ENCODE measurements at places on chromosomes 3 and 15.
A peak's percentile ranks its signal among the peaks of the same experiment; 100 is the strongest.

GRCh38 chr3:196398782-196399181 lies 33.4 kb downstream of the UBXN7 start:
- no peak for DNase-seq

- no peak for DNase-seq
Measured at GRCh38 chr3:16665282-16665741, 60.1 kb upstream of the DAZL start.

DNA sequence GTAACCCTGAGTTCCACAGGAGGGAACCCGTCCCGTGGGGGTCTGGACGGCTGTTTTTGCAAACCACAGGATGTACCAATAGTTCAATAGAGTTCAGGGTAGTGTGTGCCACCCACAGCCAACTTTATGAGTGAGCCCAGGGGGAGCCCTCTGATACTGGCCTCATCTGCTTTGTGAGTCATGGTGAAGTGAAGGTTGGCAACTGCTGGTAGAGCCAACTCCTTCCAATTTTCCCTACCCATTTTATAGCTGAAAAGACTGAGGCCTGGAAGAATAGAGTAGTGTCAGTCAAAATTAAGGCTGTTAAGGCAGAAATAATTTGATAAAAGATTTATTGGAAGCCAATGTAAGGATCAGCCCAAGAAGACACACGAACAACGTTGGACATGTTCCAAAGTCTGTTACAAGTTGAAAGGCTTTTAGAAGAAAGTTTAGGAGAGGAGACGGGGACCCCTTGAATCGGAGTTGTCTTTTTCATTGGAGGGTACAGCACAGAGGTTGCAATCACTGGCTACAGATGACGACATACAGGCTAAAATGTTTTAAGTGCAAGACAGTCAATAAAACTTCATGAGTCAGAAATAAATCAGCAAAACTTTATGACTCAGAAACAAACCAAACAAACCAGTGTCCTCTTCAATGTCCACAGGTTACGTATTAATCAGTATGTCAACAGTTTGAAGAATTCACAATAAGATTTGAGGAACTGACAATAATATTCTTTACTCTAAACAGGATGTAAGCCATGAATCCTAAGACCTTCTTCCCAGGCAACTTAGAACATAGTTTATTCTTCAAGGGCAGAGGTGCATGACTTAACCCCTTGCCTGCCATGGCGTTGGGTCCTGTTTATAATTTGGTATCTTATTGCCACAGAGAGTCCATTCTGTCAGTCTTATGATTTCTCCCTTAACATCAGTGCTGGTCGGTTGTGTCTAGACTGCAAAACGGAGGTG lies 62.9 kb upstream of the NR2E3 start:
- DNase-seq = no peak

DNA sequence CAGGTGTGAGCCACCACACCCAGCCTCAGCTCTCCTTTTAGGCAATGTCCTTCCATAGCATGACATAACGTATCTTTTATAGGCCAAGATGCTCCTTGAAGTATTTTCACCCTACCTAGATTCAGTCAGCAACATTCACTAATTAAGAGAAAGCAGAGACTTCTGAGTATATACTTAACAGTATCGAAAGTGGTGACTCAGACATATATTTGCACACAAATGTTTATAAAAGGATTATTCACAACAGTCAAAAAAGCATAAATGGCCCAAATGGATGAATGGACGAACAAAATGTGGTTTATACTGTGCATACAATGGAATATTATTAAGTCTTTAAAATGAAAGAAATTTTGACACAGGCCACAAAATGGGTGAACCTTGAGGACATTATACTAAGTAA lies 108.6 kb downstream of the ZNF385D start:
- DNase-seq = no peak

GRCh38 chr15:89496155-89497098 lies at the start of gene RHCG:
TSS of gene RHCG (minus strand) at chr15:89496583. CDS start at chr15:89496544, 39 bp downstream.
- DNase-seq = no peak

DNA sequence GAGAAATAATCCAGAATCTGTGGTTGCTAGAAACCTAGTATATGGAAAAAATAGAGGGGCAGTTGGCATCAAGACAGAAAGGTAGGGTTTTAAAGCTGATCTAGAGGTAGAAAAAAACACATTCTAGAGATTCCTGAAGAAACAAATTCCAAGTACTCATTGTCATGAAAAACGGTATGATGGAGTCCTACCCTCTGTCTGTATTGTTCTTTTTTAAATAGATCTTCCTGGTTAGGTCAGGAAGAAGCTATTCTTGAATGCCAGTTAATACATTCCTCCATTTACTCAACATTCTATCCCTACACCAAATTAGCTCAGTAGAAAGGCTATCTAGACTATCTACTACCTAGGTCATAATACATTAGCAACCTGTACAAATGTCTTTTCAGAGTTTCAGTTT lies 364.7 kb downstream of the FHIT start:
- DNase-seq = no peak

- no peak for DNase-seq
Measured at GRCh38 chr3:115134648-115135347, 12.3 kb downstream of the ZBTB20 start.

GRCh38 chr3:12307136-12307535 lies 18.3 kb downstream of the PPARG start:
- no peak for DNase-seq

DNA sequence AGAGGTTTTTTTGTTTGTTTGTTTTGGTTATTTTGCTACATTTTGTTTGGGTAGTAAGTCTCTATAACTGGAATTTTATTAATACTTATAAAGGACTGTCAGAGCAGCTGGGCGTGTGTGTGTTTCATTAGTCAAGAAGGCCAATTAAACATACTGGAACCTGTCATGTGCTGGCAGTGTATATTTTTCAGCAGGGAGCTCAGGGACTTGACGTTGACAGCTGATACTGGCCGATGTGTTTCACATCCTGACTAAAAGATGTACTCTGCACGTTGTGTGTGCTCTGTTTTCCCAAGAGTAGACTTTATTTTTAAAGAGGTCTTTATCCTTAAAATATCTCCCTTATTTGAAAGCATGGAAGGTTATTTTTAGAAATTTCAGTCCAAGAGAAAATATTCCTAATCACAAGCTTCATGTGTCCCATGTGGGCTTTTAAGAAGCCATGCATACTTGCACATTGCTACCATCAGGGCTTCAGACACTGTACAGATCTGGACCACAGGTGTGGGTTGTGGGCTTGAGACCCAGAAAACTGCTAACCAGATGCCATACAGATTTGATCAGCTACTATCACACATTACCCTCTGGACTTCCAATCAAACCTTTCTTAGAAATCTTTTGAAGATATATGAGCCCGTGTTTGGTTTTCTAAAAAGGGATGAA lies 135.9 kb downstream of the FEZF2 start:
- no peak for DNase-seq

GRCh38 chr3:122389892-122390291 lies 5.9 kb downstream of the FAM162A start:
- DNase-seq = no peak

DNA sequence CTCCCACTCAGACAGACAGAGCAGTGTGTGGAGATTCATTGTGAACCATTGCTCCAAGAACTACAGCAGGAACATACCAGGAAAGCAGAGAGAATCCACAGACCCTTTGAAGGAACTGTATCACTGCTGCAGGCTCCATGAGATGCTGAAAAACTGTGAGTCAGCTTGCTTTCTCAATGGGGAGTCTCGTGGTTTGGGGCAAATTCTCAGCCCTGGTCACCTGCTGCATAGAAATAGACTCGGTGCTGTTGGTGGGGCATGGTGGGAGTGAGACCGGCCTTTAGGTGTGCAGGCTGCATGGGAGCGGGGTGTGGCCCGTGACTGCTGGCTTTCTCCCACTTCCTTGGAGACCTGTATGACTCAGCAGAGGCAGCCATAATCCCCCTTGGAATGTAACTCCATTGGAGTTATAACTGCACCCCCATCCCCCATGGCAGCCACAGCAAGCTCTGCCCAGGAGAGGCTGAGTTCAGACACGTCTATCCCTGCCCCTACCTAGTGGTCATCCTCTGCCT lies 35.6 kb downstream of the ALCAM start:
- DNase-seq = no peak

DNA sequence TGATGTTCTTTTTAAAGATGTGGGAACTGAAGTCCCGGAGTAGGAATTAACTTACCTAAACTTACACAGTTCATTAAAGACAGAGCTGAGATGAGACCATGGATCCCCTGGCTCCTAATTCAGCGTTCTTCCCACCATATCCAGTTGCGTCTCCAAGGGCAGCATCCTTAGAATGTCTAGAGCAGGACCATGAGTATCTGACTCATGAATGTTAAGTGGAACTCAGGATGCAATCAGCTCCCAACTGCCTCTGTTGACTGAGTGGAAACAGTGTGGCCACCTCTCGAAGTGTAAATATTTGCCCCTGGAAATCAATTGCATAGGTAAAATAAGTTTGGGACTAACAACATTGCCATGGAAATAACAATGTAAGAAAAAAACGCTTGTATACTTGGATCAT lies 2.5 kb downstream of the SNTN start:
- no peak for DNase-seq

GRCh38 chr15:57395292-57395691 lies 19.0 kb downstream of the CGNL1 start:
- DNase-seq = no peak

- DNase-seq = no peak
Measured at GRCh38 chr15:49857496-49858475, 236.9 kb downstream of the DTWD1 start.

GRCh38 chr15:100902436-100903167 lies 16.6 kb upstream of the LRRK1 start:
- DNase-seq = peak; percentile 93

DNA sequence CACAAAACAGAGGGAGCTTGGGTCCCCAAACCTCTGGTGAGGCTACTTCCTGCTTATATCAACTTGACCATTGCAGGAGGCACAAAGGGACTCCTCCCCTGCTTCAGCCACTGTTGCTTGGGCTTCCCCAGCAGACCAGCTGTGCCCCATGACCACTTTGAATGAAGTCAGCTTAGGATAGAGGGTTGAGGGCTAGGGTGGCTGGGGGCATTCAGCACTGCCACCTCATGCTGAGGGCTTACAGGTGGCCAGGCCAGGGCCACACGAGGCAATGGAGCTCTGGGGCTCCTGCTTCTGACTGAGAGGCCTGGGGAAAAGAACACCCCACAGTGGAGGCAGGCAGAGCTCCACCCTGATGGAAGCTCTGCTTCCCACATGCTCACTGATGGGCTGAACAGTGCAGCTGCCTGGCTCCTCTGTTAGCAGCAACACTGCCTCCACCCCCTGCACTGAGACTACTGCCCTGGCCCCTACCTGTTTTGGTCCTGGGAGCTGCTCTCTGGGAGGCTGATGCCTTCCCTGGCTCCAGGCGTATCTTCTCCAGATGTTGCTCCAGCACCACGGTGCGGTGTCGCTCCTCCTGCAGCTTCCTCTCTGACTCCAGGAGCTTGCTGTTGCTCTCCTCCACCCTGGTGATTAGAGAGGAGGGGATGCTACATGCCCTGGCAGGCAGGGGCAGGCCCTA lies 10.2 kb upstream of the HHATL start:
- no peak for DNase-seq

DNA sequence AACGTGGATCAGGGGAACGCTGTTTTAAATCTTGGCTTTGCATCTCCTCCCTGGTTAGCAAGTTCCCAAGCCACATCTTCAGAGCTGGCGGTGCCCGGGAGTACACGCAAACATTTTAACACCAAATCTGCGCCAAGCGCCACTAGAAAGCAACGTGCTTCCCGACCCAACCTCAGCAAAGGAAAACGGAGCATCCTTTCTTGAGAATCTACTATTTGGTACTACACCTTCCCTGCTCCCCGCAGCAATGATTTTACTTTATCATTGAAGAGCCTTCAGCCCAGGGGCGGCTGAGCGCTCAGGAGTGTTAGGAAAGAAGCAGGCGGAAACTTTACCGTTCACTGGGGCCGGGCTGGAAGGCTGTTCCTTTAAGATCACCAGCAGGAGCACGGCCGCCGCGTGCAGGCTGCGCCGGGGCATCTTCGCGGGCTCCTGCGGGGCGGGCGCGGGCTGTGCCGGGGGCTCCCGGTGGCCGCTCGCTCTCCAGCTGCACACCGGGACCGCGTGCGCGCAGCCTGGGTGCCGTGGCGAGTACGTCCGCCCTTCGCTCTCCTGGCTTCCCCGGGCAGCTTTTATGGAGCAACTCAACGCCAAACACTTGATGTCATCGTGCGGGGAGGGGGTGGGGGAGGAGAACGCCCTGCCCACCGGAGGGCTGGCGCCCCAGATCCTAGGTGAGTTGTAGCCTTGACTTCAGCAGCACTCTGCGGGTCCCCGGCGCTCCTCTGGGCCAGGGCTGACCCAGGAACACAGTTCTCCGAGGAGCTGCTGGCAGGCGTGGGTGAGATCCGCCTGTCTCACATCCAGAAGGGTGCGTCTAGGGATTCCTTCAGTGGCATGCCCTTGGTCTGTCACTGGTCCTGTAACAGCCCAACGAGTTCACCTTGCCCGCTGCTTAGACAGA lies at the start of gene CA12:
Gene CA12 (minus strand): TSS at position 546 of the 904 bp plus-strand sequence. CDS start 126 bp downstream, at position 420.
- peak; percentile 52 for DNase-seq

- peak; percentile 29 for DNase-seq
Measured at GRCh38 chr3:113531826-113532697, at the start of gene SIDT1. TSS of gene SIDT1 (plus strand) at chr3:113532555. CDS start at chr3:113533022, 467 bp downstream.

DNA sequence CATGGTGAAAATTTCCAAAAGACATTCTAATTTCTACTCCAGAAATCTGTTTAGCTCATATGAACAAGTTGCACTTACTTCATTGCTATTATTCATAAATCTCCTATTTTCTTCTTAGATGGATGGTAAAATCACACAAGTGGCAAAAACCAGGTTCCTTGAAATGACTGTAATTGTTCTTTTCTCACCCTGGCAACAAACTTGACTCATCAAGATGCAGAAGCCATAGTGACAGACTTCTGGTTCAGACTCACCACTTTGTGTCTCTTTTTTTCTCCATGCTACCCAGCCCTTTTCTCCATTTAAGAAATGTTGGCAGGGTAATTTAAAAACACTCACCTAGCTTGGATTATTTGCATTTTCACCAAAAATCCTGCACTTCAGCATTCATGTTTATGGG lies 82.1 kb downstream of the LRRC28 start:
- DNase-seq = no peak

- DNase-seq = no peak
Measured at GRCh38 chr3:188918093-188918492, 253.7 kb upstream of the TPRG1 start.

- DNase-seq = no peak
Measured at GRCh38 chr3:3110749-3111361, 681 bp upstream of the IL5RA start.

DNA sequence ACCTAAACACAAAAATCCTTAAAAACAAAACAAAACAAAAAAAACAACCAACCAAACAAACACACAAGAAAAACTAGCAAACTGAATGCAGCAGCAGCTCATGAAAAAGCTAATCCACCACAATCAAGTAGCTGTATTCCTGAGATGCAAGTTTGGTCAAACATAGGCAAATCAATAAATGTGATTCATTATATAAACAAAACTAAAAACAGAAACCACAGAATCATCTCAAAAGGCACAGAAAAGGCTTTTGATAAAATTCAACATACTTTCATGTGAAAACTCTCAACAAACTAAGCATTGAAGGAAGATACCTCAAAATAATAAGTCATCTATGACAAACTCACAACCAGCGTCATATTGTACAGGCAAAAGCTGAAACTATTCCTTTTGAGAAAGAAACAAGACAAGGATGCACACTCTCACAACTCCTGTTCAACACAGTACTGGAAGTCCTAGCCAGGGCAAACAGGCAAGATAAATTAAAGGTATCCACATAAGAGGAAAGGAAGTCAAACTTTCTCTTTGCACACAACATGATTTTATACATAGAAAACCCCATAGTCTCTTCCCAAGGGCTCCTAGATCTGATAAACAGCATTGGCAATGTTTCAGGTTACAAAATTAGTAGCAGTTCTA lies 495.1 kb upstream of the SGO1 start:
- DNase-seq = no peak

GRCh38 chr15:93803421-93804152 lies 427.8 kb upstream of the MCTP2 start:
- DNase-seq = peak; percentile 78

- DNase-seq = no peak
Measured at GRCh38 chr3:55549177-55549576, 62.1 kb upstream of the WNT5A start.

Measured in left hindlimb (tissue), 1 donor.